ENCODE measurements at places on chromosomes 2 and 18.

GRCh38 chr2:5908071-5908470, 215.9 kb downstream of the SOX11 start:
- DNase-seq: no peak

DNA sequence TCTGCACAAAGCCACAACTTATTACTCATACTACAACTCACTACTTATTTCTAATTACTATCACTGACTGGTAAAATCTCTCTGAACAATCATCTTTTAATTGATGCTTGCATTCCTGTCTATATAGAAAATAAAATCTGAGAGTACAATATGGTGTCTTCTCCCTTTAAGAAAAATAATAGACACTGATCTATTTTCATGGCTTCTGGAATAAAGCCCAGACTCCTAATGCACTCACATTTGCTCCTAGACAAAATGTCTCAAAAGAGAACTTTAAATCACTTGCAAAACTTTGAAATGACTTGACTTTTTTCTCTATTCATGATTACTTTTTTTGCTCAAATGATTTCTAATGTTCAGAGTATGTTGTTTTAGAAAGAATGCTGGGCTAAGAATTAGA, 28.7 kb downstream of the ESCO1 start:
- DNase-seq: no peak

- no peak for DNase-seq
Observed at GRCh38 chr2:207792244-207792785, 22.6 kb upstream of the FZD5 start.

DNA sequence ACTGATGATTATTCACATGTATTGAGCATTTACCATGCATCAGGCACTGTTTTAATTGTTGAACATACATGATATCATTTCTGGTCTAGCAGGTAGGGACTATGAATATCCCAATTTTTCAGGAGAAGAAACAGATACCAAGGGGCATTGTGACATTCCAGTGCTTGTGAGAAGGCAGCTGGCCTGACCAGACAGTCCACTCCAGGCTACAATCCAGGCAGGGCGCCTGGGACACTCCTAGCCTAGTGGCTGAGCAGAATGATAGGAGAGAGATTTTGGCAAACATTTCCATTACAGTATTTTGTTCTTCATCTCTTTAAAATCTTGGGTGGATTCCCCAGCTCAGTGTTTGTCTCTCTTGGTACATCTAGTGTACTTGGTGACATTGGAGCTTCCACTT, 24.9 kb downstream of the ZNF892 start:
- no peak for DNase-seq

- DNase-seq: no peak
Observed at GRCh38 chr2:54818226-54818625, 94.8 kb downstream of the EML6 start.

All from memory B cell (primary cell).